Stimulated activated CD4-positive, alpha-beta T cell treated with anti-CD3 and anti-CD28 coated beads, Interleukin-1b, Interleukin-23, amount 100 ng/mL, for 1 hour (primary cell): ENCODE measurements at places on chromosomes 2 and 18.

GRCh38 chr18:40652321-40652720 is 1302.7 kb upstream of the PIK3C3 start:
- no peak for DNase-seq

DNA sequence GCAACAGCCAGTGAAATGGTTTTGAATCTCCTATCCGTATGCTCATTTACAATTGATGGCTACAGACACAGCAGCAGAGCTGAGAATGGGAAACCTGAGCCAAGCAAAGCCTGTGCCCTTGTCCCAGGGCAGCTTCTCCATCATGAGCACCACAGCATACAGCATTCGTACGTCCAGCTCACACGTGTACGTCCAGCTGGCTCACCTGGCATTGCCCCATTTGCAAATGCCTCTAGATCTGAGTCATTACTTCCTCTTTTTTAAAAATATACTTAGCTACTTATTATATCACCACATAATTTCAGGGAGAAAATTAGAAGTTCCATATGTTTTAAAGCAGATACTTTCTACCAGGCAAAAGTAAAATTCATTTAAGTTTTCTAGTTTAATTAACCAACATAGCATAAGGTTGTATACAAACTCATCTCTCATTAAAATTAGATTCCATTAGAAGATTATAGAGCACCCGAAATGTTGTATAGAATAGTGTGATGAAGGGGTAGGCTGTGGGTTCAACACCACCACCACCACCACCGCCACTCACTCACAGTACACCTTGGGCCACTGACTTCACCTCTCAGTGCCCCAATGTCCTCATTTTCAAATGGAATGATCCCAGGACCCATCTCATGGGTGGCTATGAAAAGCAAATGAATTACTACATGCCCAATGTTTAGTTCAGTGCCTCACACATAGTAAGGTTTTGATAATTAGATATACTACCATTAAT is 31.4 kb upstream of the TMEM177 start:
- no peak for DNase-seq

DNA sequence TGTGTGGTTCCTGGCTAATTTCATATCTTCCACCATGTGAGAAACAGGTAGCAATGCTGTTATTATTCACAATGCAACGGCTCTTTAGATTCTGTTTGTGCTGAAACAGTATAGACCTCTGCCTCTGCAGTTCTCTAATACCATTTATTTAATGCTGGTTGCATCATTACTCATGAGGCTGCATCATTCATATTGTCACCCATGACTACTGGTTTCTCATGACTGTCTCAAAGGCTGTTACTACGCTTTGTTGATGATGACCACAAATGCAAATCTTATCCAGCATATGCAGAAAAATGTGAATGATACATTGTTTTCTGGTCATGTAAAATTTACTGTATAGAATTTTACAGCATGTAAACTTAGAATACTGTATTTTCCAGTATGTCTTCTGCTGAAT is 22.5 kb downstream of the CAVIN2 start:
- DNase-seq, result no peak

DNA sequence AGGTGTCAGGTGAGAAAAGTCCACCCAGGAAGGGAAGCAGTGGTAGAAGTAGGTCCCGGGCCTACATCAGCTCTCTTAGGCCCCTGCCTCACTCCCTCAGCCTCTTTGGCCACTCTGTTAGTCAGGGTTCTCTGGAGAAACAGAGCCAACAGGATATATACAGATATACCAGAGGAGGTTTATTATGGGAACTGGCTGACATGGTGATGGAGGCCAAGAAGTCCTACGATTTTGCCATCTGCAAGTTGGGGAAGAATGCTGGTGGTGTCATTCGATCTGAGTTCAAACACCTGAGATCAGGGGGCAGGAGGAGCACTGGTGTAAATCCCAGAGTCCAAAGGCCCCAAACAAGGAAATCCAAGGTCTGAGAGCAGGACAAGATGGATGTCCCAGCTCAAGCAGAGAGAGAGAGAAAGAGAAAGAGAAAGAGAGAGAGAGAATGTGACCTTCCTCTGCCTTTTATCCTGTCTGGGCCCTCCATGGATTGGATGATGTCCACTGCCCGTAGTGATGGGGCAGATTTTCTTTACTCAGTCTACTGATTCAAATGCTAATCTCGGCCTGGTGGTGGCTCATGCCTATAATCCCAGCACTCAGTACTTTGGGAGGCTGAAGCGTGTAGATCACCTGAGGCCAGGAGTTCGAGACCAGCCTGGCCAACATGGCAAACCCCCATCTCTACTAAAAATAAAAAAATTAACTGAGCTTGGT is 111.1 kb upstream of the MYCN start:
- DNase-seq, result no peak

- no peak for DNase-seq
These were observed 320.6 kb downstream of the NCKAP5 start for GRCh38 chr2:133247631-133248030.

GRCh38 chr2:178522950-178523595 is 42.8 kb downstream of the PLEKHA3 start:
- DNase-seq, result peak; percentile 41
